ENCODE measurements at places on chromosomes 12 and 14.

DNA sequence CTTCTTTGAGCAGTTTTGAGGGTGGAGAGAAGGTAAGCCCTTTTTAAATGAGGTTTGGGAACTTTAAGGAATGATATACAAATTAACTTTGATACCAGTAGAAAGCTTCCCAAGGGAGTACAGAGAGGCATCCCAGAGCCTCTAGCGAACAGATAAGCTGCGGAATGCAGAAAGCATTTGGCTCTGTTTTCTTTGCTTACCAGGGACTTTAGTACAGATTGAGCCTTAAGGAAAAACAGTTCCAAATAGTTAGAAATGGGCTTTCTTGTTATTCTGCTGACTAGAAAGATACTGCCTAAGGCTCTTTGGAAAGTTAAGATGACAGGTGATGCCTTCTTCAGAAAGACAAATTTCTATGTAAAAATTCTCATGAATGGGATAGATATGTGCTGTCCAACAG is 261.7 kb upstream of the FOXN3 start:
- DNase-seq: peak; percentile 16

DNA sequence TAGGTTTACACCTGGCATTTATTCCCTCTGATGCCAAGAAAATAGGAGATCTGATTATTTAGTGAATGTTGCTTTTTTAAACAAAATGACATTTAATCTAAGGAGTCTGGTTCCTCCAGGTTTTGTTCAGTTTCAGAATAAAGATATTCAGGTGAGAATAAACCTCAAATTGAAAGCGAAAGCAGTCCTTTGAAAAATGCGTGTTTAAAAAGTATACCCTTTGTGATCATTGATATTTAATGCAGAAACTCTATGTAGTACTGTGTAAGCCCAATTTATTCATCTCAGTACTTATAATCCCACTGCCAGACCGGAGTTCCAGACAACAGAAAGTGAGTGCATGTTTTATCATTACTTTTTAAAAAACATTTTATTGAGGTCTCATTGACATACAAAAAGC is 210.2 kb downstream of the KCNC2 start:
- no peak for DNase-seq

GRCh38 chr12:124823272-124823970 is 40.2 kb downstream of the SCARB1 start:
- no peak for DNase-seq

GRCh38 chr12:92295523-92295922 is 149.9 kb upstream of the BTG1 start:
- peak; percentile 42 for DNase-seq

- no peak for DNase-seq
Measured at GRCh38 chr12:73362666-73363065, 1090.5 kb downstream of the TRHDE start.

DNA sequence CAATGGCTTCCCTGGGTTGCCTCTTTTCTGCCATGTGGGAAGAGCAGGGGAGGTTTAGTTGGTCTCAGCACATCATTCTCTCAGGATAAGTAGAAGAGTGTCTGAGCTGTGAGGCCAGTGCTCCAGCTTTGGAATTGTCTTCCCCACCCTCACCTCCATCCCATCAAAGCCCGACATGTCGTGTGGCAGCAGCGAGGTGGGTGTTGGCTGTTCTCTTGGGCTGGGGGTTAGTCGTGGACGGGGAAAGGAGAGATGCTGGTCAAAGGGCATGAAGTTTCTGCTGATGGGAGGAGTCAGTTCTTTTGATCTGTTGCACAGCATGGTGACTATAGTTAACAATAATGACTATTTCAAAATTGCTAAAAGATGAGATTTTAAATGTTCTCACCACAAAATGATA is 404.2 kb downstream of the TMEM121 start:
- no peak for DNase-seq

DNA sequence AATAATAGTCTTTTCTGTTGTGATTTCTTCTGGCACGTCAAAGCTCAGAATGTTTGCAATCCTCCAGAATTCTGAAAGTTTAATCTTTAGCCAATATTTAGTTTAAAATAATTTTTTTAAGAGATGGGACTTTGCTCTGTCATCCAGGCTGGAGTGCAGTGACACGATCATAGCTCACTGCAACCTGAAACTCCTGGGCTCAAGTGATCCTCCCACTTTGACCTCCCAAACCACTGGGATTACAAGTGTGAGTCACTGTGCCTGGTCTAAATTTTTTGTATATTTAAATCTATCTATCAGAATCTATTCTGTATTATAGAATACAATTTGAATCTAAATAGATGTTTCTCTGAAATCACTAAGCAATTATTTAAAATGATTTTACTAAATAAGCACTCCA is 572.7 kb downstream of the VRK1 start:
- DNase-seq: no peak

DNA sequence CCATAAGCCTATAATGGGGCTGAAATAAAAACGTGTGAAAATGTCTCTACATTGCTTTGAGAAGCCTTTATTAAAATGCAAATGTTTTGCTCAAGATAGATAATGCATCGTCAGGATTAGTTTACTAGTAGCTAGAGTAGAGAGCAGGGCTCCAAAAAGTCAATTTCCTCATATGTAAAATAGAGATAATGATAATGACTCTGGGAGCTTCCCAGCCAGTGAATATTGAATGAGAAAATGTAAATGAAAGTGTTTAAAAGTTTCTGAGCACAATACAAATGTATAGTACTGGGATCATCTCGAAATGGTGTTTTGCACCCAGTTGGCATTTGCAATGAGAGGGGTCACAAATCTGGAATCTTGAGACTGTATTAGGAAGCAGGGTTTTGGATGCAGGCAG is 135.3 kb downstream of the OTOGL start:
- DNase-seq: no peak

DNA sequence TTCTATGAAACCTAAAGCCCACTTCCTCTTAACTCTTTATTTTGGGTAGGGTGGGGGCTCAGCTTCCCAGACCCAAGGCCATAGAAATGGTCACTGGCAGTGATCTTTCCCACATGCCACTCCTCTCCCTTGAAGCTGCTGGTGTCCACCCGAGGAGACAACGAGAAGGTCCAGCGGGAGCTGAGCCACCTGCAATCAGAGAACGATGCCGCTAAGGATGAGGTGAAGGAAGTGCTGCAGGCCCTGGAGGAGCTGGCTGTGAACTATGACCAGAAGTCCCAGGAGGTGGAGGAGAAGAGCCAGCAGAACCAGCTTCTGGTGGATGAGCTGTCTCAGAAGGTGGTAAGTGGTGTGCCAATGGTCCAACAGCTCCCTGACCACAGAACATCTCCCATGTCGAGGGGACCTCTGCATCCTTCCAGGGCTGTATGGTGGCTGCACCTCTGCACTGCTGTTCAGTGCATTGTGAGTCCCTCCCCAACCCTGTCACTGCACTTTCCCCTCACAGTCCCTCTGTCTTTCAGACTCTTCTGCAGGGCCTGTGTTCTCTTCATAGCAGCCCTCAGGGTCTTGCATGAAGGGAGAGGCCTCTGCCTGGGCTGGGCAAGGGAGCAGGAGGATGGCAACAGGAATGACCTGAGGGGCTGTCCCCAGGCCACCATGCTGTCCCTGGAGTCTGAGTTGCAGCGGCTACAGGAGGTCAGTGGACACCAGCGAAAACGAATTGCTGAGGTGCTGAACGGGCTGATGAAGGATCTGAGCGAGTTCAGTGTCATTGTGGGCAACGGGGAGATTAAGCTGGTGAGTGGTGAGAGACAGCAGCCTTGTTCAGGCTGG is 18.8 kb upstream of the PIP4K2C start:
- no peak for DNase-seq

- DNase-seq: no peak
Measured at GRCh38 chr12:52022841-52023181, 16.1 kb downstream of the TAMALIN start.

- peak; percentile 34 for DNase-seq
Measured at GRCh38 chr14:70789361-70789760, 20.0 kb downstream of the MAP3K9 start.

GRCh38 chr14:23589606-23590005 is 11.0 kb upstream of the JPH4 start:
- DNase-seq: no peak

DNA sequence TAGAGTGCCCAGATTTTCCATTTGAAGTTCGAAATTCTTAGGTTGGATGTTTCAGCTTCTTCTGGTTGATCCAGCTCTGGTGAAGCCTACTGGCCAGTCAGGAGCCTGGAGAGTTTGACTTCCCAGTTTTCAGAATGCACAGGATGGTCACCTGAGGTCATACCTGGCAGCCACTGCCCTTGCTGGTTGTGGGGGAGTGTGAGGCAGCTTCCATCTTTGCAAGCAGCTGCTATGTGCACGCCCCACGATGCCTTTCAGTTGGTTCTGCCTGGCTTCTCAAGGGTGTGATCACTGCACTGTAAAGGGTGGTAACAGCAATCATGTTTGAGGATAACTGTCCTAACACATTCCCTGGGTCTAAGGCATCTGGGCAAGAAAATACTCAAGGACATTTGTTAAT is 15.4 kb downstream of the CCDC92 start:
- DNase-seq: no peak

DNA sequence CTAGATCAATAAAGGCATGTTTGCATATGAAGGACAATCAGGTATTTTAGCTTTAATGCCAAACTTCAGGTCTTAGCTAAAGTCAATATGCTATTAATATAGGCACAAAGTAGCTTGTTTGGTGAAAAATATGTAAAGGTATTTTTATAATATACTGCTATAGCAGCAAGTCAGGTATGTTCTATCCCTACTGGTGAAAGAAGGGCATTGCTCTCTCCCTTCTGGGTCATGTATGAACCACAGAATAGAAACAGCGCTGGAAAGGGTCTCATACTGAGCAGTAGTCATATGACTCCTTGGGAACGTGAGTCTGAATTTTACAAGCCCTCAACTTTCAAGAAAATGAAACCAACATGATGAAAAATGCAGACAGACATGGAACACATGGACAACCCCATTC is 314.6 kb downstream of the GRIN2B start:
- no peak for DNase-seq

- DNase-seq: no peak
Measured at GRCh38 chr14:58575956-58576355, 61.8 kb upstream of the DACT1 start.

- no peak for DNase-seq
Measured at GRCh38 chr12:22562036-22563028, 18.0 kb upstream of the C2CD5 start.

GRCh38 chr14:23704890-23705289 is 68.7 kb downstream of the DHRS2 start:
- DNase-seq: no peak

GRCh38 chr14:22391908-22392565 is 197.0 kb downstream of the DAD1 start:
- peak; percentile 86 for DNase-seq

DNA sequence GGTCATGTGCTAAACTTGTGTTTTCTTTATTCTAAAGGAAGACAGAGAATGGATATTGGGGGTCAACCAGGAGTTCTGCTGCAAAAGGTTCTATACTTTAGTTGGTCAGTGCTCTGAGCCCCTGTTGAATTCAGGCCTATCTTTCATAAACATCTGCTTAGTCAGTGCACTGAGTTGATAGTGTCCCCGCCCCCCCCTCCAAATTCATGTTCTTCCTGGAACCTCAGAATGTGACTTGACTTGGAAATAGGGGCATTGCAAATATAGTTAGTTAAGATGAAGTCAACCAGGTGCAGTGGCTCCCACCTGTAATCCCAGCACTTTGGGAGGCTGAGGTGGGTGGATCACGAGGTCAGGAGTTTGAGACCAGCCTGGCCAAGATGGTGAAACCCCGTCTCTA is 23.3 kb downstream of the CHST11 start:
- DNase-seq: no peak

GRCh38 chr12:69575346-69575745 is 9.9 kb upstream of the CCT2 start:
- no peak for DNase-seq

GRCh38 chr14:103267226-103267910 is 66.7 kb upstream of the EIF5 start:
- no peak for DNase-seq

GRCh38 chr12:97680751-97681150 is 218.1 kb downstream of the RMST start:
- no peak for DNase-seq

DNA sequence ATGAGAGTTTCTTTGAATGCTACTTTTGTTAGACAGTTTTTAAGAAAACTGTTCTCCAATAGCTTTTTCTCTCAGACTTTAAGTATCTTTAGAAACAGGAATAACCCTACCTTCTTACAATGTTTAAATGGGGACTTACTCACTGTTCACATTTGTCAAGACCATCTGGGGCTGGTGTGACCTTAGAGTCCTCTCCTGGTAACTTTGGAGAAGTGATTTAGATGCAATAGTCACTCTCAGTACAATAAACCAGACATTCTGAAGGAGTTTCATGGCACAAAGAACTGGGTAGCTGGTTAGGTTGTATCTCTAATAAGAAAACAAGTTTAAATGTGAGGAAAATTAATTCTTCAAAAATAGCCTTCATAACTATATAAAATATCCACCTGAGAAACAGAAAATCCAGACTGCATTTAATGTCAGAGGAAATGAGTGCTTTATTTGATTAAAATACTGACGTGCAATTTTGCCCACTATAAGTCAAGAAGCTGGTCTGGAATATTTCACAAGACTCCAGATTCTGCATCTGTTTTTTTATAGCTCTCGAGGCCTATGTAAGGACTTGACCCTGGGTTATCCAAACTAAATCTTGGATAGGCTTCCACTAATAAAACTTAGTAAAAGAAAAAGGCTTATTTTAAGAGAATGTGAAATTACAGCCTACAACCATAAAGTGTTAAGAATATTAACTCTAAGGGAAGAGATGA is 108.7 kb downstream of the PTGER2 start:
- DNase-seq: no peak

- DNase-seq: no peak
Measured at GRCh38 chr14:34275078-34275477, 187.0 kb downstream of the SPTSSA start.

GRCh38 chr14:25526290-25526689 is 476.3 kb upstream of the STXBP6 start:
- DNase-seq: no peak

DNA sequence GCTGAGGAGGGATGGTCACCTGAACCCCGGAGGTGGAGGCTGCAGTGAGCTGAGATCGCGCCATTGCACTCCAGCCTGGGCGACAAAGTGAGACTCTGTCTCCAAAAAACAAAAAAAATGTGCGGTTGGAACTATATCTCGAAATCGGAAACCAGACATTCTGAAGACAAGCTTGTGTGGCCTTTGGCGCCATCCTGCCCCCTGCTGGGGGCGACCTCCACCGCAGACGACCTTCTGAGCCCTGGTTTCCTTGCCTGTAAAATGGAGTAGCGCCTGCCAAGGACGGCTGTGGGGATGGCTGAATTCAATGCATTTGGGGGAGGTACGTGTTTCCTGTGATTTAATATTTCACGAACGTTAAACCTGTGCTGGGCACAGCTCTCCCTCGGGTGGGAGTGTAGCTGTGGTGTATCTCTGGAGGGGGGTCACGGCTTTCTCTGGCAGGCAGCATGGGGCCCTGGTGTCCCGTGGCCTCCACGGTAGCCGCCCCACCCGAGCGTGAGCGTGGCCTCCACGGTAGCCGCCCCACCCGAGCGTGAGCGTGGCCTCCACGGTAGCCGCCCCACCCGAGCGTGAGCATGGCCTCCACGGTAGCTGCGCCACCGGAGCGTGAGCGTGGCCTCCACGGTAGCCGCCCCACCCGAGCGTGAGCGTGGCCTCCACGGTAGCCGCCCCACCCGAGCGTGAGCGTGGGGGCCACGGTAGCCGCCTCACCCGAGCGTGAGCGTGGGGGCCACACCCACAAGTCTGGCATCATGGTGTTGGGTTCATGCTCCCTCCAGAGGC is 55.3 kb downstream of the LRCOL1 start:
- DNase-seq: no peak

Measured in fibroblast of pulmonary artery (primary cell).